ENCODE measurements at places on chromosomes 6 and 20.
A peak's percentile ranks its signal among the peaks of the same experiment; 100 is the strongest.

- DNase-seq = no peak
Observed at GRCh38 chr6:19715167-19715551, 122.0 kb upstream of the ID4 start.

GRCh38 chr20:24980291-24981053 lies 12.1 kb downstream of the APMAP start:
- DNase-seq = no peak

DNA sequence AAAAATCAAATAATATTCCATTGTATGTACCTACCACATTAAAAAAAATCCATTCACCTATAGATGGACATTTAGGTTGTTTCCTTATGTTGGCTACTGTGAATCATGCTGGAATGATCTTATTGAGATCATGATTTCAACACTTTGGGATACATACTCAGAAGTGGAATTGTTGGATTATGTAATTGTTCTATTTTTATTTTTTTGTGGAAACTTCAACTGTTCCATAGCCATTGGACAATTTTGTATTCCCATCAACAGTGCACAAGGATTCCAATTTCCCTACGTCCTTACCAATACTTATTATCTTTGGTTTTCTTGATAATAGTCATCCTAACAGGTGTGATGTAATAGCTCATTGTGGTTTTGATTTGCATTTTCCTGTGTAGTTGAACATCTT lies 834.0 kb downstream of the MAFB start:
- DNase-seq = no peak

GRCh38 chr6:161828355-161828754 lies 554.5 kb upstream of the AGPAT4 start:
- no peak for DNase-seq

- no peak for DNase-seq
Observed at GRCh38 chr6:106613590-106613989, 15.7 kb downstream of the RTN4IP1 start.

DNA sequence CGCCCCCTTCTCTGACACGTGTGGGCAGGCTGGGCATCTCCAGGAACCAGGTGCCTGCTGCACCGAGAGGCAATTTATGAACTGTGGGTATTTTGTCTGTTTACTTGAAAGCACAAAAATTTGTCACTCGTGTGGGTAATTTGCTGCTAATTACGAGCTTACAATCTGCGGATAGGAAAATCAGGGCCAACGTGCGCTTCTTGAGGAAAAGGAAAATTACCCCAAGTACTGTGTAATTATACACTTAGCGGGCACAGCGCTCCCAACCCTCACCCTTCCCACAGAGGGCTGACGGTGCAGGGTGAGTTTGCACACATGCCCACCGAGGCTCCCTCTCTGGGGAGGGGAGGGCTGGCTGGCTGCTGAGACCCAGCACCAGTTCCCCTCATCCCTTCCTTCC lies 25.3 kb upstream of the MDGA1 start:
- DNase-seq = no peak

GRCh38 chr6:167558246-167559177 lies 233.6 kb downstream of the TTLL2 start:
- DNase-seq = no peak

- DNase-seq = no peak
Observed at GRCh38 chr6:168692193-168692914, 251.4 kb downstream of the SMOC2 start.

DNA sequence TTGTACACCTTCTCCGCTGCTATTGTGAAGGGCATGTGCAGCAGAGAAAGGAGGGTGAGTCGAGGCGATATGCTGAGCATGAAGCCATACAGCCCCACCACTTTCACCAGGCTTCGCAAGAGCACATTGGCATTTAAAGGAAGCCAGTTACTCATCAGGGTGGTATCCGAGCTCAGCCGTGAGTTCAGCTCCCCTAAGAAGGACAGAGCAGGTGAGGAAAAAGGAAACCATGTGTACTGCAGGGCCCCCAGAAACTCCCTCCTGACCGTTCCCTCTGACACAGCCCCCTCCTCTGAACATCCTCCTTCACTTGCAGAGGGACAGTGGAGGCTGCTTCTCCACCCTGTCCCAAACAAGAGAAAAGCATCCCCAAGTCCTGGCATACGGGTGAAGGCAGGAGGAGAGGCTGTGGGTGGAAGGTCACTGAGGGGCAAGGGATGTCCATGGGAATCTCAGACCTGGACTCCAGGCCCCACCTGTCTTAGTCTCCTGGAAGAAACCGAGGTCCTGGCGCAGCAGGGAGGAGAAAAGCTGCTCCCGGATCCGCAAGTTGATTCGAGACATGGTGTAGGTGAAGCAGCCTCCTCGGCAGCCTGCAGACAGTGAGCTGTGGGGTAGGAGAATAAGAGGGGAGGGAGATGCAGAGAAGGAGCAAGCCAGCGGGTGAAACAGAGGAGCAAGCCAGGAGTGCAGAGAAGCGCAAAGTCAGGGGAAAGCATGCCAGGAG lies 3.2 kb downstream of the TAP2 start:
- DNase-seq = no peak

DNA sequence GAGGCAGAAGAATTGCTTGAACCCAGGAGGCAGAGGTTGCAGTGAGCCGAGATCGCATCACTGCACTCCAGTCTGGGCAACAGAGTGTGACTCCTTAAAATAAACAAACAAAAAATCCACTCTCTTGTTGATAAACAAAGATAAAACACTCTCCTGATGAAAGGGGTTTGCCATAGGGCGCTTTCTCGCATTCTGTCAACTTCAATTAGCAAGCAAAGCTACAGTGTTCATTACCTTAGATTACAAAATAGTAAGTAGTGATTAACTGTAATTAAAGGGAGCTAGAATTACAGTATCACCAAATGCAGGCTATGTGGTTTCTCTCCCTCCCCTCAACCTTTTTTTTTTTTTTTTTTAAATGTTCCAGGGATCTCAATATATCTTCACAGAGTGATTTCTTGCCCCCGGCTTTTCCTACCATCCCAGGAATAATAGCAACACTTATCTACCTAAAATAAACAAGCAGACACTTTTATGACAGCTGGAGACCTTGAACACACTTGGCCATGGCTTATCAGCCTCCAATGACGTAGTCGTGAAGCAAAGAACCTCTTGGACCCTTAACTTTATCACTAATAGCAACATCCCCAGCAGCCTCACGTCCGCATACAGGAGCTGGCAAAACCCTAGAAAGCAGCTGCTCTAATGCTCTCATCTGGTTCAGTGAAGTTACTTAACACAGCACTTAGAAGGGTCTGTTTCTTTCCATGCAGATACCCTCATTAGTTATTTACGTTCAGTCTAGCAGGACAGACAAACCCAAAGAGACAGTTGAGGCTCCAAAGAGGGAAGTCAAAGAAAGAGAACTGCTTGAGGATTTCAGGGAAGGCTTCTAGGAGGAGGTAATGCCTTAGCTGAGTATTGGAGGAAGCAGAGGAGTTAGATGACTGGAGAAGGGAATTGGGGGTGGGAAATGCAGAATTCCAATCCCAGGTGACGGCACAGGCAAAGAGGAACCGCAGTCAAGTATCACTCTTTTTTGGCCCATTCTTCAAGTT lies 37.9 kb upstream of the NEDD9 start:
- no peak for DNase-seq

- no peak for DNase-seq
Observed at GRCh38 chr6:19838442-19839236, 1.5 kb downstream of the ID4 start.

DNA sequence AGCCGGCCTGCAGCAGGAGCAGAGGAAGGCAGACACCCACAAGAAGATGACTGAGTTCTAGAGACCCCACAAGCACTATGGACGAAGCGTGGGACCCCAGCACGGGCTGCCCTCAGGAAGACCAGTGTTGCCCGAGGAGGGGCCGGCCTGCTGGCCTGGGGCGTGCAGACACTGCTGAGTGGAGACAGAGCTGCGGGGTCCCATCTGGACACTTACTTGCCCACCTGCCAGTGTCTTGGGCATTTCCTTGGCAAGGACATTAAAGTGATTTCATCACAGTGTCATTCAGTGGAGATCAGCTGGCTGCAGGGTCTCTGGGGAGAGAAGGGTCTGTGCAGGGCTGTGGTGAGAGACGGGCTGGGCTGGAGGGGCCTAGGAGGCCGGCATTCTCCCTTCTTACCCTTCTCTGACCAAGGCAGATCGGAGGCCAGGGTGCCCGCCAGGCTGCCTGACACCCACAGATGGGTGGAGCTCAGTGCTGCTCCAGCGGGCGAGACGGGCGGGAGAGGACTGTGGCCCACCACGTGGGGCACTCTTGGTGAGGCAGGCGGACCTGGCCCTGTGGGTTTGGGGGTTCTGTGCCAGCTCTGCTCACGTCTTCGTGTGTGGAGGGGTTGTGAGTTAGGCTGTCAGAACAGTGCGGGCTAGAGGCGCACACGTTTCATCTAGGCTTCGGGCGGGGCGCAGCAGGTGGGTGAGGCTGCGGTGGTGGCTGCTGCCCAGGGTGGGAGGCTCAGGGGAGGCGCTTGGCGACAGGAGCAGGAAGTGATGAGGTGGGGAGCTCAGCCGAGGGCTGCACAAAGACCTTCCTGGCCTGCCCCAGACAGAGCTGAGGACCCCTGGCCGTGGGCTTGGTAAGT lies at the start of gene LIME1:
LIME1 (plus strand) TSS at position 806 of the 860 bp plus-strand sequence. CDS start 886 bp downstream, outside the sequence.
- peak; percentile 49 for DNase-seq

DNA sequence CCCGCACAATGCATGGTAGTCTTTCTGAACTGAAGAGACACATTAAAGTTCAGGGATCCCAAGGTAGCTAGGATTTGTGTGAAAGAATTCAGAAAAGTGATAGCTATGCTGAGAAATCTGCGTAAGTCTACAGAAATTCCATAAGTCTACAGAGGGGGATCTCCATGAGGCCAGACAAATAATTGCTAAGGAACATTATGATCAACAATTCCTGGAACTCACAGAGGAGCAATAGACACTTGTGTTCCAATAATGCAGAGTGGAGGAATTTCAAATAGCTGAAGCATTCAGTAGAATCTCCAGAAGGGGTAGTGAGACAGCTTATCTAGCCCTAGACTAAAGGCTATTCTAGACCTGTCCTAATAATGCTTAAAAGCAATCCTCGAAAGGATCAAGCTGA lies 315.7 kb upstream of the ECI2 start:
- DNase-seq = no peak

GRCh38 chr6:158285656-158286021 lies 26.6 kb upstream of the TULP4 start:
- DNase-seq = no peak

DNA sequence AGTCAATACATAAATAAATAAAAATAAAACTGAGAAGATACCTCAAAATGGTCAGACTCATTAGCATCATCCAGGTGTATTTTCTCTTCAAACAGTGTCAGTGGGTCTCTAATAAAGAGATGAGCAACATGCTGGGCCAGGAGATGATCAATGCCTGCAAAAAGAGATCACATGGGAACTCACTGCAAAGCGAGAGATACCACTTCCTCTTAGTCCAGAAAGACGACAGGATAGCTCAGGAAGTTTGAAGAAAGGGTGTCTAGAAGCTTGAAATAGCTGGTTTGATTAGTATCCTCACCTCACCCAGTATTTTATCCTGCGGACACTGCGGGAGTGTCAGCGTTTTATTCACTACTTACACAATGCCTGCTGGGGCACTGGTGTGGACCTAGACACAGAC lies 38.0 kb downstream of the GCLC start:
- DNase-seq = no peak

- DNase-seq = no peak
Observed at GRCh38 chr6:166203003-166203640, 35.5 kb upstream of the TBXT start.

- no peak for DNase-seq
Observed at GRCh38 chr6:157952861-157953351, 28.8 kb upstream of the SYNJ2 start.
